ENCODE measurements at places on chromosomes 11 and 22.

GRCh38 chr11:67079065-67079705, 22.5 kb downstream of the RHOD start:
- DNase-seq = no peak

- DNase-seq = no peak
Measured at GRCh38 chr22:40423310-40423688, 52.9 kb downstream of the SGSM3 start.

GRCh38 chr22:35349368-35349703, 31.6 kb upstream of the HMOX1 start:
- no peak for DNase-seq

DNA sequence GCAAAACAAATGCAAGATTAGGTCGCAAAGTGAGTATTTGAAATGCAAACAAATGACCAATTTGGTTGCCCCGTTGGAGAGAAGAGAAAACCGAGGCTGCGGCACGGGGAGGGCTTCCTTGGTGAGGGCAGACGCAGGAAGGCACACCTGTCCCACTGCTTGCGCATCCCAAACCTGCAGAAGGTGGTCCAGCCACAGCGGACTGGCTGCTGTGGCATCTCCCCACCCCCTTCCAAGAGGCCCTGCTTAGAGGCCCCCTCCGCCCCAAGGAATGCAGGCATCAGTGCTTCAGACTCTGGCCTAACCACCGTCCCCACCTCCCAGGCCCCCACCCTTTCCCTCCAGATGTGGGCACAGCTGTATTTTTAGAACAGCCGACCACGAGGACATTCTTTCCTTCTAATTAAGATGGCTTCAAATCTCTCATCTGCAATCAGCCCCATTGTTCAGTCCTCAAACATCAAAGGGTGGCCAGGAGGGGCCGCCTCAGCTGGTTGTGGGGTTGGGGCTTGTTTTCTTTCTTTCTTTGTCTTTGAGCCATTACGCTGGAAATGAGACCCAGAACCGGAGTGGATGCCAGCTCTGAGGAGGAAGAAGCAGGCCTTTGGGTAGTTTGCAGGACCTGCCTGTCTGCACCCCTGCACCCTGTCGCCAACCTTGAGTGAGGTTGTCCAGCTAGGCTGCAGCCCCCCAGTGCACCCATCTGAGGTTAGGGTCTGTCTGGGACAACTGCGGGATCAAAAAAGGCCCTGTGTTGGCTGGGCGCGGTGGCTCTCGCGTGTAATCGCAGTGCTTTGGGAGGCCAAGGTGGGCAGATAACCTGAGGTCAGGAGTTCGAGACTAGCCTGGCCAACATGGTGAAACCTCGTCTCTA, 9.4 kb upstream of the DERL3 start:
- DNase-seq = no peak

- no peak for DNase-seq
Measured at GRCh38 chr11:75423721-75424120, 9.3 kb downstream of the KLHL35 start.
